ENCODE measurements at places on chromosomes 2 and 18. TPM values are rescaled to one million over a fixed set of nuclear protein-coding genes. Genes with fewer than 3 reads are reported as not detected.

The TFPI gene
- total RNA-seq, result 292 TPM

The NOSTRIN gene
- total RNA-seq, result 0.09 TPM

The CLEC4F gene
- not detected for total RNA-seq

The BCL11A gene
- total RNA-seq, result 0.14 TPM

The GORASP2 gene
- total RNA-seq, result 38.5 TPM

The REEP1 gene
- total RNA-seq, result not detected

The SCYGR4 gene
- not detected for total RNA-seq

The VWC2L gene
- not detected for total RNA-seq

The LTBP1 gene
- 434 TPM for total RNA-seq

The SATB2 gene
- total RNA-seq, result 19.0 TPM

The SERPINB12 gene
- not detected for total RNA-seq

The MDH1B gene
- total RNA-seq, result 1.4 TPM

The POMC gene
- 0.57 TPM for total RNA-seq

The TCF23 gene
- total RNA-seq, result not detected

The CTDP1 gene
- total RNA-seq, result 24.2 TPM

The SERPINB13 gene
- not detected for total RNA-seq

The GALNT3 gene
- 0.71 TPM for total RNA-seq

The TEX44 gene
- not detected for total RNA-seq

The LRATD1 gene
- 0.09 TPM for total RNA-seq

The PJVK gene
- total RNA-seq, result 1.8 TPM

The TRIM43 gene
- total RNA-seq, result not detected

The RPRM gene
- not detected for total RNA-seq

The CCDC150 gene
- 1.9 TPM for total RNA-seq

The ANKRD30B gene
- total RNA-seq, result under 0.01 TPM

The IL1RL1 gene
- 0.14 TPM for total RNA-seq

The ZDBF2 gene
- total RNA-seq, result 16.8 TPM

The IL1F10 gene
- total RNA-seq, result not detected

The PGAP1 gene
- 4.1 TPM for total RNA-seq

The ARPC2 gene
- total RNA-seq, result 269 TPM

The CIB4 gene
- total RNA-seq, result not detected
